ENCODE measurements at places on chromosomes 11 and 22.

GRCh38 chr22:49751318-49751965 lies 76.2 kb downstream of the BRD1 start:
- peaks cover 2% of the 10 kb centered on the region for H3K36me3 ChIP-seq
- no peaks in the 10 kb centered on the region for H3K4me1 ChIP-seq
- H3K27me3 ChIP-seq: peaks cover 12% of the 10 kb centered on the region
- H3K27ac ChIP-seq: no peak overlapping the region
- DNase-seq: no peak

GRCh38 chr22:19667872-19668740 lies 46.2 kb upstream of the SEPTIN5 start:
- no peaks in the 10 kb centered on the region for H3K36me3 ChIP-seq
- H3K27ac ChIP-seq: no peak overlapping the region
- no peak for DNase-seq
- H3K4me1 ChIP-seq: peaks cover 35% of the 10 kb centered on the region

- no peaks in the 10 kb centered on the region for H3K27me3 ChIP-seq
- no peak overlapping the region for H3K4me3 ChIP-seq
- DNase-seq: no peak
- H3K27ac ChIP-seq: no peak overlapping the region
- no peaks in the 10 kb centered on the region for H3K4me1 ChIP-seq
- H3K36me3 ChIP-seq: no peaks in the 10 kb centered on the region
These were observed 259.5 kb upstream of the CCDC90B start for GRCh38 chr11:83545494-83546260.

DNA sequence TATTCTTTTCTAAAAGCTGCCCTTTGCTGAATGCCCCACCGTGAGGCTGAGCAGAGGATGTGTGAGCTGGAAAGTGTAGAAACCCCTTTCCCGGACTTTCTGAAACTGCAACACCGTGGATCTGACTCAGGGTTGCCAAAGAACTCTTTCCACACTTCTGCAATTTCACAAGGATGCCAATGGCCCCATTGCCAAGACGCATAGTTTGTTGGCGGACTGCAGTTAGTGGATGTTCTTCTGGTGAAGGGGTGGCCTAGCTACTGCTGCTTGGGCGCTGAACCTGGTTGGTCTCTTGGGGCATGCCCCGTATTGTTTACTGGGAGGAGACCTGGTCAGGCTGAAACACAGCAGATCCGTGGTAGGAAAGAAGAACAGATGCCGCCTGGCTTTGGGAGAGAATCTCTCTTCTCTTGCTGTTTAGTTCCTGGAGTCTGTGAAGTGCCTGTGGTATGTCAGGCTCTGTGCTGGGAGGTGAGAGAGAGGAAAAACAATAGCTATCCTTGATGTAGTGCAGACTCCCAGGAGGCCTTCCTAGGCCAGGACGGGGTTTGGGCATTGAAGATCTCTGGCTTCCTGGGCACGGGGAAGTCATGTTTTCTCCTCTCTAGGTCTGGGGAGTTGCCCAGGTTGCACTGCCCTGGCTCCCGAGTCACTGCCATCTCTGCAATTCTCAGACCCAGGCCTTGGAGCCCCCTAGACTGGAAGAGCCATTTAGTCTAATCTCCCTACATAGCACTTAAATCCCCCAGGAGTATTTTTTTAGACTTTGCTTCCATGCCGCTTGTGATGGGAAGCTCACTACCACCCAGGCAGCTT lies 26.9 kb downstream of the CD82 start:
- H3K27ac ChIP-seq: peak overlapping the region; percentile 16
- no peak for DNase-seq
- no peak overlapping the region for H3K4me3 ChIP-seq
- peaks cover 7% of the 10 kb centered on the region for H3K27me3 ChIP-seq
- no peaks in the 10 kb centered on the region for H3K36me3 ChIP-seq

- no peaks in the 10 kb centered on the region for H3K36me3 ChIP-seq
- H3K27me3 ChIP-seq: peaks cover 12% of the 10 kb centered on the region
- no peak overlapping the region for H3K4me3 ChIP-seq
- no peak for DNase-seq
These were observed 9.7 kb upstream of the PIK3IP1 start for GRCh38 chr22:31302006-31302405.

All from nephron progenitor cell (in vitro differentiated cells).